ENCODE measurements at places on chromosomes 13 and 19.

GRCh38 chr13:77397636-77398035 is 70.7 kb upstream of the MYCBP2 start:
- no peak for DNase-seq

GRCh38 chr19:6821639-6822310 is 49.3 kb downstream of the VAV1 start:
- DNase-seq: no peak

- no peak for DNase-seq
These were observed 11.2 kb downstream of the AP3D1 start for GRCh38 chr19:2140138-2140569.

- no peak for DNase-seq
These were observed 6.0 kb downstream of the SHFL start for GRCh38 chr19:10091895-10092641.

DNA sequence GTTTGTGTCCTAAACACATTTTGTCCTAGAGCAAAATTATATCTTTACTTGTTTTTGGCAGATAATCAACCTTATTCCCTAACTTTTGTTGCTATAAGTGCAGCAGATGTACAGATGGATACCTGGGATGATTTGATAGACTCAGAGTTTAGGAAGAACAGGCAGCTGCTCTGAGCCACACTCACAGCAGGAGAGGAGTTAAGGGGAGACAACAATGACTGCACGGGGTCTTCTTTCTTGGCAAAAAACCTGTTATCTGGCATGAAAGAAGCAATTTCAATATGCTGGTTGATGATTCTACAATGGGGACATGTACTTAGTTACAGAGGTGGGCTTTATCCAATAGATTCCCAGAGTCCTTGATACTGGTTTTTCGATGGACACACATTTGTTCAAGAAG is 258.9 kb upstream of the PCDH9 start:
- DNase-seq: no peak

- DNase-seq: no peak
These were observed 7.7 kb upstream of the GPR18 start for GRCh38 chr13:99265821-99266426.

DNA sequence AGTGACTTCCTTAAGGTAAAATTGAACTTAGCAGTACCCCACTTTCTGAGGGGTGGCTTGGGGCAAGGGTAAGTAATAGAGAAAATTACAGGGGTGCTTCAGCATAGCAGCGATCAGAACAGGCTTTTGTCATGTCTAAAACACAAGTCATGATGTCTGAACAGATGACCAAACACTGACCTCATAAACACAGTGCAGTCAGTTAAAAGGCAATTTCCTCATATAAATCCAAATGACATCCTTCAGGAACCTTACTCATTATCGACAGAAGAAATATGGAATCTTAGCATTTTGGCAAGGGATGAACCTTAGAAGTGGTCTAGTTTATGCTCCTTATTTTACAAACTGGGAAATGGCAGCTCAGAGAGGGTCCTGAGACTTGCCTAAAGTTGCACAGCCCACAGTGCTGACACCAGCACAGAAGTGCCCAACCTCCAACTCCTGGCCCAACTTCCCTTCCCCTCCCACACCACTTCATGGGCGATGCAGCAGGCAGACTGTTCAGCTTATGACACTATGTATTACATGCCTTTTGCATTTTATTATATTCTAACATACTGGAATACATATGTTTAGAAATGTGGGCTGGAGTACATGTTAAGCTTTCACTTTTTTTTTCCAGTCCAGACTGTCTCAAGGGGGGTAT is 3.6 kb downstream of the GJA3 start:
- no peak for DNase-seq

DNA sequence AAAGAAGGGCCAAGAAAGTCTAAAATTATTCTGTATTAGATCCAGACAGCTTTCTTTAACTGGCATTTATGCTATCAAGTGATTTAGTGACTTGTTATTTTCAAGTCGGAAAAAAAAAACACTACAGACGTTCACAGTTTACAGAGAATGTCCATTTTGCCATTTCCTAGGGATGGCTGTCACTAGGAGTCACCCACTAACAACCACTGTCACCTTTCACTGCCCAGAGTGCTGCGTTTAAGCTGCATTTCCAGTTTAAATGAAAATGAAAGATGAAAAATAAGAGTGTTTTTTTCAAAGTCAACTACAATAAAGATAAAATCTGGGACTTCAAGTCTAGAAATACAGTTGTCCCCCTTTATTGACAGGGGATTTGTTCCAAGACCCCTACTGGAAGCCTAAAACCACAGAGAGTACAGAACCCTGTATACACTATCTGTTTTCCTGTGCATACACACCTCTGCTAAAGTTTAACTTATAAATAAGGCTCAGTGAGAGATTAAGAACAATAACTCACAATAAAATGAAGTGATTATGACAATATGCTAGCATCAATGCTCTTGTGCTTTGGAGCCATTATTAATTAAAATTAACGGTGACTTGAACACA is 112.5 kb downstream of the SACS start:
- no peak for DNase-seq

- no peak for DNase-seq
These were observed 11.1 kb downstream of the NCLN start for GRCh38 chr19:3196933-3197205.

GRCh38 chr13:37087486-37087885 is 18.0 kb downstream of the CSNK1A1L start:
- no peak for DNase-seq

DNA sequence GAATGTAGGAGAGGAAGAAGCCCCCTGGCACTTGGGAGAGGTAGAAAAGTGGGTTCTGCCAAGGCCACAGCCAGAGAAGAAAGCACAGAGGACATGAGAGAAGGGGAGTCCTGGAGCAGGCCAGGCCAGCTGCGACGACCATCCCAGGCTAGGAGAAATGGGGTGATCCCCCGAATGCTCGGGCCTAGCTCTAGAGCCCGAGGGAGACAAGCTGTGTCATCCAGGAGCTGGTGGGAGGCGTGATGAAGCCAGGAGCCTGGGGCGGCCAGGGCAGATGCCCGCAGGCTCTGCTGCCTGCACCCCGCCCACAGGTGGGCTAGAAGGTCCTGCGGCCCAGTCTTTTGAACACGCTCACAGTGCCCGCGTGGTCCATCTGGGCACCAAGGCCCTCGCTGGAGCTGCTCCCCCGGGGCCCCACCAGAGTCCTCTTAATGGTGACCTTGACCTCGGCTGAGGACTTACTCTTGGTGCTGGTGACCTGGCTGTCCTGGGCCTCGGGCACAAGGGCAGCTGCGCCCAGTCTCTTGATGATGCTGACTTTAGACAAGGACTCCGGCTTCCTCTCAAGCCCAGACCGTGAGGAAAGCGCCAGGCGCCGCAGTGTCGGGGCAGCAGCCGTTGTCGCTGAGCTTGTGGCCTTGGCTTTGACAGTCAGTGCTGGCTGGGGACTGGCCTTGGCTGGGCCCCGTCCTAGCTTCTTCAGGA is 26.5 kb downstream of the C19orf47 start:
- DNase-seq: no peak

GRCh38 chr19:18904334-18905057 is 8.5 kb upstream of the CERS1 start:
- DNase-seq: no peak

DNA sequence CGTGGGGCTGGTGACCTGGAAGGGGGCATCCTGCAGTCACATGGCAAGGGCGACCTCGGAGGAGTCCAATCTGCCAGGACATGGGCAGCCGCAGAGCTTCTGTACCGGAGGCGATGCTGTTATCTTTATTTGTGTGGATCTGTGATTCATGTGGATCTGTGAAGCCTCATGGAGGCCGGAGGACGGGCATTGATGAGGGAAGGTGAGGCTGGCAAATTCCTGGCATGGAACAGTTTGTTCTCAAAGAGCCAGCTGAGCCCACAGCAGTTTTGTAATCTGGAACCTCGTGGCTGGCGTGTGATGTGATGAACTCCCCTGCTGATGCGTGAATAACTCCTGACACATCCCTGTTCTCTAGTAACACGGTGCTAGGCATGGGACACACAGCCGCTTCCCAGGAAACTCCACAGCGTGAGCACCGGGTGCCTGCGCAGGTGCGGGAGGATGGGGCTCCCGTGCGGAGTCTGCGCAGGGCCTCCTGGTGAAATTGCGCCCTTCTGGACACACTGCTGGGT is 40.4 kb downstream of the ATP11A start:
- DNase-seq: no peak

- DNase-seq: no peak
These were observed 457.7 kb upstream of the SPRY2 start for GRCh38 chr13:80798576-80799133.

DNA sequence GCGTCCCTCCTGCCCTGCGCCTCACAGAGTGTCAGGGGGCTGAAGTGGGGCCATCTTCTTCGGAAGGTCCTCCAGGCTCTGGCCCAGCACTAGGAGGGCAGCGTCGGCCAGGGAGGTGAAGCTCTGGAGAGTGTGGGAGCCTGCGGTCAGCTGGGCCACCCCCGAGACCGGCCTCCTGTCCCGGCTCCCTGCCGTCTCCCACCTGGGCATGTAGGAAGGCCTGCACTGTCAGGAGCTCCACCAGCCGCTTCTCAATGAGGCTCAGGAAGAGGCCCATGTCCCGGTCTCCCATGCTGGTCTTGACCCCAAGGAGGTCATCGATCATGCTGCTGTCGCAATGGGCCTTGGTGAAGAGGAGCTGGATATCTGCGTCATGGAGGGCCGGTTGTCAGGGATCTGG is 27.4 kb upstream of the EMP3 start:
- DNase-seq: no peak

DNA sequence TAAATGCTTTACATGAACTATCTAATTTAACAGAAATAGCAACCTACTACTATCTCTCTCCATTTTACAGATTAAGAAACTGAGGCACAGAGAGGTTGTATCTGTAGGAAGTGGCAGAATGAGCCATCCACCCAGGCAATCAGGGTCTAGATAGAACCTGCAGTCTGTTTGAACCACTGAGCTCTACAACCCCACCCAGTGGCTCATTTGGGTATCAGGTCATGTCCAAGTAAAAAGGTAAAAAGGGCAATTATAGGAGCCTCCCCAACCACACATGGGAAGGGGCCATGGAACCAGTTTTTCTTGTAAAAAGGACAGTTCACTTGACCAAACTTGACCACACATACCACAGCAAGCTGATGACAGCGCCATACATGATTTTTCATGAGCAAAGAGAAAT is 92.9 kb upstream of the SGCG start:
- DNase-seq: no peak

DNA sequence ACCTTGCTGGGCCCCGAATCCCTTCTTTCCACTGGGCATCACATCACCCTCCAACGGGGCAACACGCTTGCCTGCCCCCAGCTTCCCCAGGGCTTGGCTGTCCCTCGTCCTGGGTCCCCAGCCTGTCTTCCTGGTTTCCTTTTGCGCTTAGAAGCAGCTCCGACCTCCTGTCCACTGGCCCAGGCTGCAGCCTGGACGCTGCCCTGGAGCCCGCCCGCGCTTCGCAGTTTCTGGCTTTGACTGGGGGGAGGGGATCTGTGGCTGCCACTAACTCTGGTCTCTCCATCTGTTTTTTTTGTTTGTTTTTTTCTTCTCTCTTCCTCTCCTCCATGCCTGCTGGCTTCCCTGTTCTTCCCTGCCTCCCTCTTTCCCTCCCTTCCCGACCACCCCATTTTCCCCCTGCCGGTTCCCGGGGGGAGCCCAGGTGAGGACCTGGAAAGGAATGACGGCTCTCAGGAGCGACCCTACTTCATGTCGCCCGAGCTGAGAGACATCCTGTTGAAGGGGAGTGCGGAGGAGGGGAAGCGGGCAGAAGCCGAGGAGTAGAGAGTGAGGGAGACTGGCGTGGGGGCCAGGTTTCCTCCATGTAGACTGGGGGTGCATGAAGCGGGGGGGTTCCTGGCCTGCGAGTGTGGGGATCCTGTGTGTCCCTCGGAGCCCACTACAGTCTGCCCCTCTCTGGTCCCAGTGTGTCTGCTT is 11.5 kb upstream of the ILF3 start:
- DNase-seq: no peak

- DNase-seq: no peak
These were observed 12.5 kb downstream of the TM6SF2 start for GRCh38 chr19:19260417-19261214.

DNA sequence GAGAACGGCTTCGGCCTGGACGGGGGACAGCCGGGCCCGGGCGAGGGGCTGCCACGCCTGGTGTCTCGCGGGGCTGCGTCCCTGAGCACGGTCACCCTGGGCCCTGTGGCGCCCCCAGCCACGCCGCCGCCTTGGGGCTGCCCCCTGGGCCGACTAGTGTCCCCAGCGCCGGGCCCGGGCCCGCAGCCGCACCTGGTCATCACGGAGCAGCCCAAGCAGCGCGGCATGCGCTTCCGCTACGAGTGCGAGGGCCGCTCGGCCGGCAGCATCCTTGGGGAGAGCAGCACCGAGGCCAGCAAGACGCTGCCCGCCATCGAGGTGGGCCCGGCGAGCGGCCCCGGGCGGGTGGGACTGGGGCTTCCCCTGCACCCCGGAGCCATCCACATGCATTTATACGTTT is 10.7 kb downstream of the RELB start:
- no peak for DNase-seq

GRCh38 chr19:30254158-30254557 is 118.0 kb upstream of the ZNF536 start:
- DNase-seq: no peak

DNA sequence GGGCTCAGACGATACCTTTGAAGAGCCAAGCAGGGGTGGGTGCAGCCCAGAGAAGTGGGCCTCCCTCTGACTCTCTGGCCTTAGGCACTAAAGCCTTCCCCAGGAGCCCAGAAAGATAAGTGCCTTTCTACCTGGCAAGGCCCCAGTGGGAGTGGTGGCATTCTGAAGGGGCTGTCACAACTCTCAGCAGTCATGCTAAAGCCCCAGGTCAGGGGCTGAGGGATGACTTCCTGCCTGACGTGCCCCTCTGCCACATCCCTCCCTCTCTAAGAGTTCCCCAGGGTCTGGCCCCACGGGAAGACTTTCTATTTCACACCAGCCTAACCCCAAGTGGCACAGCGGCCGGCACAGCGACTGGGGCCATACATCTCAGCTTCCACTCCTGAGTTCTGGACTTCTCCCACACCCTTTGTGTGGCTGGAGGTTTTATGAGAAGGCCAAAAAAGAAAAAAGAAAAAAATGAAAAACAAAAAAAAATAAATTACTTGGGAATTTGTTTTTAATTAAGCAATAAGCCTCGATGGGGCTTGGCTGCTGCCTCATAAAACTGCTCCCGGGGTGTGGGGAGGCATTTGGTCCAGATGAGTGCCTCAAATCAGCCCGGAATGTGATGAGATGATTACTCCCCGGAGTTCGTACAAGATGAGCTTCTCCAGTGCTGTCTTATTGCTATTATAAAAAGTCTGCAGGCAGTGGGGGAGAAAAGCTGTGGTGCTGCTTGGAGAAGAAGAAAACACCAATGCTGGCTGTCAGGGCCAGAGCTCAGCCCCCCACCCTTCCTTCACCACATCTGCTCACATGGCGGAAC is 28.5 kb upstream of the PLEKHF1 start:
- no peak for DNase-seq

DNA sequence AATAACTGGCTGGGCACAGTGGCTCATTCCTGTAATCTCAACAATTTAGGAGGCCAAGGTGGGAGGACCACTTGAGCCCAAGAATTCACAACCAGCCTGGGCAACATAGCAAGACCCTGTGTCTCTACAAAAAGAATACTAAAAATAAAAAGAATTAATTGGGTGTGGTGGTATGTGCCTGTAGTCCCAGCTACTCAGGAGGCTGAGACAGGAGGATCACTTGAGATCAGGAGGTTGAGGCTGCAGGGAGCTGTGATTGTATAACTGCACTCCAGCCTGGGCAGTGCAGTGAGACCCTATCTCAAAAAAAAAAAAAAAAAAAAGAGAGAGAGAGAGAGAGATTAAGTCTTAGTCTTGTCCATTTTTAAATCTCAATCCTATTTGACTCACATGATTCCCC is 35.6 kb upstream of the SERPINE3 start:
- no peak for DNase-seq

Measured in stimulated activated CD4-positive, alpha-beta T cell treated with anti-CD3 and anti-CD28 coated beads, Interleukin-1b, Interleukin-23, amount 100 ng/mL, for 1 hour (primary cell).